ENCODE measurements at places on chromosomes 3 and 15. TPM values are rescaled to one million over a fixed set of nuclear protein-coding genes. Genes with fewer than 3 reads are reported as not detected.

DNA sequence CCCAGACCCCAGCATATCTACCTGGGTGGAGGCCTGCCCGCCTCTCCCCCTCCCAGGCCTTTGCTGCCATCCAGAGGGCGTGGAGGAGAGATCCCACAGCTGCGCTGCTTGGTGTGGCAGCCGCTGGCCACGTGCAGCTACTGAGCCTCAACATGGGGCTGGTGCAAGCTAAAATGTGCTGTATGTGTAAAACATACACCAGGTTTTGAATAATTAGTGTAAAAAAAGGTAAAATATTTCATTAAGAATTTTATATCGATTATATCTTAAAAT, 95.8 kb downstream of the SEC22A start:
- DNase-seq = no peak

GRCh38 chr3:64308931-64309330, 83.7 kb upstream of the PRICKLE2 start:
- no peak for DNase-seq

DNA sequence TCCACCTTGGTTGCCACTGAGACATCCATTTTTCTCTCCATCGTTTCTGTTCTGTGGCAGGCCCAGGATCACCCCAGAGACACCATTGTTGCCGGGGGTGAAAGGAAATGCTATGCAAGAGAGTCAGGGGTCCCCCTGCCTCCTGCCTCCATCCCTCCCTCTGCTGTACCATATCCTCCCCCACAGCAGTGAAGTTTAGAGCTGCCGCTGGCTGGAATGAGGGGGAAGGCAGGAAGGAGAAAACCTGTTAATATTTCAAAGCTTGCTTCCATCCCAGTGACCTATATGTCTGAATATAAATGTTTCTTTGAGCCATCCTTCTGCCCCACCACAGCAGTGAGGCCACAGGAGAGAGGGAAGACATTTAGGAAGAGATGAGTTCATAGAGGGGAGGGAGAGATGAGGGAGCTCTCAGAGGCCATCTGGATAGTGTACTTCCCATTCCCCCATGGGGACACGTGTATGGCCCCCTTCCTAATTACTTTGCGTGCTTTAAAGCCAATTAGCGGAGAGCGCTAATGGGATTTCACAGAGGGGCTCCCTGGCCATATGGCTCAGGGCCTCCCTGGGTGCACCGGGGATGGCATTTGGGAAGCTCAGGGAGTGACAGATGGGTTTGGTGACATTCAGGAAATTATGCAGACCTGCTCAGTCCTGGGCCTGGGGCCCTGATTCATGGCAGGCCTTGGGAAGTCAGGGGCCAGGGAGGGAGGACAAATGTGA, 40.4 kb upstream of the CHRNB4 start:
- DNase-seq = no peak

- no peak for DNase-seq
Measured at GRCh38 chr3:63470745-63471144, 181.7 kb upstream of the SNTN start.

DNA sequence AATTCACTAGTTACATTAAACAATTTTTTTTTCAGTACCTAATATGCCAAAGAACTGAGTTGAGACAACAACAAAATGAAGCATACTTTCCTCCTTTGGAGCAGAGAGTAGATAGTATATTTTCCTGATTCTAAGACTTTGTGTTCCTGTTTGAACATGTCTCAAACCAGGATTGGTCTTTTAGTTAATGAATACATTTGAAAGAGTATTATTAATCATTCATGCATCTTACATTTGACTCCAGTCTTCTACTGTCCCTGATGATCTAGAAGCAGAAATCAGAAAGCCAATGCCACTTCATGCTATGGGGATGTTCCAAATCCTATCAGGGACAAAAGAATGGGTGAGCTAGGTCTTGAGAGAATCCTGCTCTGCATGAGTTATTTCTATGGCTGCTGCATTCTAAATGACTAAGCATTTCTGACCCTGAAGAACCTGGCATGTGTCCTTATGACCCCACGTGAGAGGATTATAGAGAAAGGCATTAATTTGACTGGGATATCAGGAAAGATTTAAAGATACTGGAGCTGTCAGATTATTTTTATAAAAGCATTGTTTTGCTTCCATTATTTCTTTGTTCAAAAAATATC, 32.9 kb upstream of the MBNL1 start:
- no peak for DNase-seq

Gene GPR149
- not detected for total RNA-seq

- no peak for DNase-seq
Measured at GRCh38 chr3:99825004-99825640, 7.5 kb downstream of the CMSS1 start.

Gene DAZL
- total RNA-seq = not detected

GRCh38 chr3:154992655-154993054, 87.5 kb upstream of the MME start:
- DNase-seq = no peak

Gene C3orf38
- 7.0 TPM for total RNA-seq

GRCh38 chr3:89180334-89180733, 72.9 kb downstream of the EPHA3 start:
- DNase-seq = no peak

Gene ANKUB1
- not detected for total RNA-seq

Gene NOX5
- total RNA-seq = 0.13 TPM

Gene CPNE9
- total RNA-seq = not detected

Gene IL17RB
- total RNA-seq = 23.2 TPM

DNA sequence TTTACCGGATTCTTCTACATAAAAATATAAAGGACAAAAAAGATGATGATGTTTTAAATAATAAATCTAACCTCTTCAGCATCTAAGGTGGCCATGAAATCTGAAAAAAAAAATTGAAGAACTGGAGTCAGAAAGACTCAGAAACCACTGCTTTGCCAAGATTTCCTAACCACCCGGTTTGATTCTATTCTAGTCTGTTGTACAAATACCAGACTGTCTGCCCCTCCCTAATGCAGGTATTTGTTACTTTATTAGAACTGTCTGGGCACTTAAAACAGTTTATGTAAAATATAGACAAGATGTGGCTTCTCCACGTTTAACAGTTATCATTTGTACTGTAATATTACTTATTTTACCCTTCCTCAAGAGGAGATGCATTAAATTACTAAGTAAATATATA, 48.8 kb downstream of the UACA start:
- DNase-seq = no peak

- DNase-seq = no peak
Measured at GRCh38 chr15:84737005-84737404, 11.4 kb upstream of the ZNF592 start.

GRCh38 chr15:83588441-83588840, 65.5 kb upstream of the ADAMTSL3 start:
- no peak for DNase-seq

DNA sequence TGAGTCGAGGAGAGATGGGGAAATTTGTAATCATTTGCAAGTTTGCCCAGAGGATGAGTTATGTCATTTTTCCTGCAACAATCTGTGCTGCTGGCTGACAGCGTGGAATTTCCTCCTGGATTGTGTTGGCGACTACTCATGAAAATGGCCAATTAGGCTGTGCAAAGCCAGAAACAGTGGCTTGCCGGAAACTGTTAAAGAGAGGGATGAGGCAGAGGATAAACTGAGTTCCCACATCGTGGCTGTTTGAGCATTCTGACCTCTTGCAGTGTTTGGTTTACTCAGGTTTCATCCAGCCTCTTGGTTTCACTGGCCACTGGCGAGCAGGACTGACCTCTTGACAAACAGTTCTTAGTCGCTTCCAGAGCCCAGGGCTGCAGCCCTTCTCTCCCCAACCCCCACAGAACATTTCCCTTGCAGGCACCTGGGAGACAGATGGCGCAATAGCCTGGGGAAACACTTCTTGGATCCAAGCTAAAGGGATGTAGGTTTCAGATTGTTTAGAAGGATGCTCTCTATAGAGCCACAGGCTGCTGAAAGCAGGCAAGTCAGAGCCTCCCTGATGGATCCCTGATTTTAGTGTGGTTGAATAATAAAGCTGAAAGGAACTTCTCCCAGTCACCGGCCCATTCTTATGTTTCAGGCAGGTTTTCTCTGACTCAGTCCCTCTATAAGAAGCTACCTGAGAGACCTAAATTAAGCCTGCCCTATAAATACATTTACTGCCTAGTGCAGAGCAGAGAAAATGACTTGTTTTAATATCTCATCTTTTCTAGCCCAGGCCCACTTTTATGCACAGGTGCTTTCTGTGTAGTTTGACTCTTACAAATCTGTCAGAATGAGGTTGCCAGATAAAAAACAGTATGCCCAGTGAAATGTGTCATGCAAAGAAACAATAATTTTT, 92.8 kb upstream of the UBE2E1 start:
- DNase-seq = no peak

Measured in left lobe of liver (tissue), 2 donors.